ENCODE measurements at places on chromosomes 3 and 15.
A peak's percentile ranks its signal among the peaks of the same experiment; 100 is the strongest.

- no peak for DNase-seq
Observed at GRCh38 chr3:171345107-171345843, 114.9 kb downstream of the TNIK start.

DNA sequence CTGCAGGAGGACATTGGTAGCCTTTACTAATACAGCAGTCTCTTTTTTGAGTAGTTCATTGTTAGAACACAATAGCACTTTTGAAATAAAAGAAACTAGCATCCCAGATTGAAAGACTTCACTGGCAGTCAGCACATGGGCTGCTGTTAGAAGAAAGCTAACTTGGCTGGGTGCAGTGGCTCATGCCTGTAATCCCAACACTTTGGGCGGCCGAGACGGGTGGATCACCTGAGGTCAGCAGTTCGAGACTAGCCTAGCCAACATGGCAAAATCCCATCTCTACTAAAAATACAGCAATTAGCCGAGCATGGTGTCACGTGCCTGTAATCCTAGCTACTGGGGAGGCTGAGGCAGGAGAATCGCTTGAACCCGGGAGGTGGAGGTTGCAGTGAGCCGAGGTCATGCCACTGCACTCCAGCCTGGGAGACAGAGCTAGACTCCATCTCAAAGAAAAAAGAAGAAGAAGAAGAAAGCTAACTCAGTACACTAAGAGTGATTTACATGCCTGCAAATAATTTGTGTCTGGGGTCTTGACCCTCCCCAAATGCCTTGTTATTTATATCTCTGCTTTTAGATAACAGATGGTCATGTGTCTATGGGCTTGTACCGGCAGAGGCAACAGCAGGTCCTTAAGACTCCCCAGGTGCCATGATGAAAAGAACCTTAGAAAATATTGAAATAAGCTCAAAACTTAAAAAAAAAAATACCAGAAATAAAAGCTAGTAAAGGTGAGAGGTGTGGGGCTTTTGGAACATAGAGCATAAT is 9.7 kb downstream of the TPM1 start:
- DNase-seq = no peak

GRCh38 chr3:14423197-14423743 is 20.9 kb downstream of the SLC6A6 start:
- DNase-seq = peak; percentile 79

- DNase-seq = no peak
Observed at GRCh38 chr3:197371591-197372046, 73.2 kb upstream of the DLG1 start.

DNA sequence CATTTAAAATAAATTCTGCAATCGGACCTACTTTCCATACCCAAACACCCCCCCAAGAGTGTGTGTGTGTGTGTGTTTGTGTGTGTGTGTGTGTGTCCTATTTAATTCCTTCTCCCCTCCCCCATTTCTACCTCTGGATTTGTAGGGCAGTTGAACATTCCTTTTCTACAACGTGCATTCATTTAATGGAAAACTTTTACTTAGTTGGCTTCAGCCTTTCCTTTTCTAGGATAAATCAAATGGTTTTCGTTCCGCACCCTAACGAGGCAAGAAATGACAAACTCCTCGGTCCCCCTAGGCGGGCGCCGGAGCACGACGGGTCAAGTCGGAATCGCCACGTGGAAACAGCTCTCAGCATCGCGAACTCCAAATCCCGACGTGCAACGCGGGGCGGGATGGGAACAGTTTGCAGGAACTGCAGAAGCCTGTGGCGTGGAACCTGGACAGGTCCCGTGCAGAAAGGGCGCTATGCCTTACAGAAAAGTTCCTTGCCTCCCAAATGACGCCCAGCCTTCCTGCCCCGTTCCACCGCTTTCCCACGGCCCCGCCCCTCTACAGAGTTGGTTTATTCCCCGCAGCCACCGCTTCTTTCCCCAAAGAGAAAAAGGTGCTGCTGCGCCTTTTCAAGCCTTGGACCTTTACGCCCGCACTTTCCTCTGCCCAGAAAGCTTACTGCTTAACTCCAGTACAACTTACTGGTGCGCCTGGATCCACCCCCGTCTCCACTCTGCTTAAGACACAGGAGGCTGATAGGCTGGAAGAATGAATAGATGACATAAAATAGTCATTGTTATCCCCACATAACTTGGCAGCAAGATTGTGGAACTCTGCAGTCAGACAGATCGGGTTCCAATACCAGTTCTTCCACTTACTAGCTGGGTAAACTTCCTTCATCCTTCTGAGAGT is 1.1 kb upstream of the EIF2B5 start:
- DNase-seq = peak; percentile 69

- DNase-seq = no peak
Observed at GRCh38 chr15:73688455-73688854, 4.3 kb downstream of the CD276 start.

DNA sequence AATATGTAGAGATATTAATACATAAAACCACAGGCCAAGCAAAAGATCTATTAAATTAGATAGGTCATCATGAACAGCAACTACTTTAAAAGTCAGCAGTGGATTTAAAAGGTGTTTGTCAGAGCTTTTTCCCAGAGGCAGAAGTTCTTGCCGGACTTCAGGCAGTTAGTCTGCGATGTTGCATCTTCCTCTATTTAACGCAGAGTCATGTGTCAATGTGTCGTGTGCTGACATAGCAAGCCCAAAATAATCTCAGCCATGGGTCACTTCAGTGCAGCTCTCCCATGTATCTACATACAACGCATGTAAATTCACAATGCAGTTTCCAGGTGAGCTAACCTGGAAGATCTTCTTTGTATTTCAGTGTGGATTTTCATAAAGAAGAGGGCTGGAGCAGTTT is 8.0 kb upstream of the TMEM212 start:
- no peak for DNase-seq

DNA sequence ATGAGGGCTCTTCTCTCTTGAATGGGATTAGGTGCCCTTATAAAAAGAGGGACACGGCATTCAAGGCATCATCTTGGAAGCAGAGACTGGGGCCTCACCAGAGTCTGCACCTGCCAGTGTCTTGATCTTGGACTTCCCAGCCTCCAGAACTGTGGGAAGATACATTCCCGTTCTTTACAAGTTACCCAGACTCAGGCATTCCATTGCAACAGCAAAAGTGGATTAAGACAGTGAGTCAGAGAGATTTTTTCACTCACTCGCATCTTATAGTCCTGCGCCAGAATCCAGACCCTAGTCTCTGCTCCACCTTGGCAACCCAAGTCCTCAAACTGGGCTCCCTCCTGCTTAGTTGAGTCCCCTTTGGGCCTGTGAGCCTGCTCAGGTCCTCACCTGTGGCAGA is 2.7 kb downstream of the LCTL start:
- DNase-seq = no peak

DNA sequence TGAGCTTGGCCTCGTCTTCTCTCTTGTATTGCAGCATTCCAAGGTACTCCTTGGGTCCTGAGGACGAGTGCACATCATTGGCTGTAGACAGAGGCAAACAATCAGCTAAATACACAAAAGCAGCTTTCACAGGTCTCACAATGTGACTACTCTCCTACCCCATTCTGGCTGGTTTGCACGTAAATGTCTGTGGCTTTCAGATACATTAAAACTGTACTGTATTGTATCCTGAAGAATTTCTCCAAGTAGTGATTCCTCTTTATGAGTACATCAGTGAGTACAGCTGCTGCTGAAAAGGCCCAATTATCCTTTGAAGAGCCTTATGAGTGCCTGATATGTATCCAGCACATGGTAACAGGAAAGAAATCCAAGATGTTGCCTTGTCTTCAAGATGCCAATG is 22.0 kb upstream of the GNB5 start:
- DNase-seq = no peak

DNA sequence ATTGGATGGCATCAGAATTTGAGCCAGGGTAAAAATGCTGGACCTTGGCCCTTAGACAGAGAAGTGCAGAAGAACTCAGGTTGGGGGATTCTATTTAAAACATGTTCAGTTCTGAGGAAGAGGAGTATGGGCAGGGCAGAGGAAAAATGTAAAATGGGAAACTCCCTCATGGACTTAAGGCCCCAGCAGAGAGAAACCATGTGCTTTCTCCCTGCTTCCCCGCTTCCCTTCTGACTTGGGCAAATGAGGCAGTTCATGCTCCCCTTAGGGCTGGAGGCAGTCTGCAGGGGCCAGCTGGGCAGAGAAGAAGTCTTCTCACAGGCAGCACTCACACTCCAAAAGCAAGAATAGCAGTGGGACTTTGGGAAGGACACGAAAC is 9.9 kb upstream of the NUDT16 start:
- DNase-seq = no peak

DNA sequence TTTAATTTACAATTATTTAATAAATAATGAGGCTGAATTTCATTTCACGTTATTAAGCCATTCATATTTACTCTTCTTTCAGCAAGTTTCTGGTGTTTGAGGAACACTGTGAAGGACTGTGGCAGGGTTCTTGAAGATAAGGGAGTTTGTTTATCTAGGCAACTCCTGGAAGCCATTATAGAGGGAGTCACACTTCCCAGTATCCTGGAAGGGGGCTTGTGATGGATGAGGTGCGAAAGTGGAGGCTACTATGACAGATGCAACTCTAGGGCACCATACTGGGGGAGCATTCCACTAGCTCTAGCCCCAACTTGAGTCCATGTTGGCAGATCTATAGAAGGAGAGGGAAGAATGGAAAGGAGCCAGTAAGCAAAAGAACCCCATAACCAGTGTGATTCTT is 14.4 kb downstream of the CNOT10 start:
- DNase-seq = no peak

GRCh38 chr3:165919284-165919683 is 82.1 kb upstream of the BCHE start:
- no peak for DNase-seq

DNA sequence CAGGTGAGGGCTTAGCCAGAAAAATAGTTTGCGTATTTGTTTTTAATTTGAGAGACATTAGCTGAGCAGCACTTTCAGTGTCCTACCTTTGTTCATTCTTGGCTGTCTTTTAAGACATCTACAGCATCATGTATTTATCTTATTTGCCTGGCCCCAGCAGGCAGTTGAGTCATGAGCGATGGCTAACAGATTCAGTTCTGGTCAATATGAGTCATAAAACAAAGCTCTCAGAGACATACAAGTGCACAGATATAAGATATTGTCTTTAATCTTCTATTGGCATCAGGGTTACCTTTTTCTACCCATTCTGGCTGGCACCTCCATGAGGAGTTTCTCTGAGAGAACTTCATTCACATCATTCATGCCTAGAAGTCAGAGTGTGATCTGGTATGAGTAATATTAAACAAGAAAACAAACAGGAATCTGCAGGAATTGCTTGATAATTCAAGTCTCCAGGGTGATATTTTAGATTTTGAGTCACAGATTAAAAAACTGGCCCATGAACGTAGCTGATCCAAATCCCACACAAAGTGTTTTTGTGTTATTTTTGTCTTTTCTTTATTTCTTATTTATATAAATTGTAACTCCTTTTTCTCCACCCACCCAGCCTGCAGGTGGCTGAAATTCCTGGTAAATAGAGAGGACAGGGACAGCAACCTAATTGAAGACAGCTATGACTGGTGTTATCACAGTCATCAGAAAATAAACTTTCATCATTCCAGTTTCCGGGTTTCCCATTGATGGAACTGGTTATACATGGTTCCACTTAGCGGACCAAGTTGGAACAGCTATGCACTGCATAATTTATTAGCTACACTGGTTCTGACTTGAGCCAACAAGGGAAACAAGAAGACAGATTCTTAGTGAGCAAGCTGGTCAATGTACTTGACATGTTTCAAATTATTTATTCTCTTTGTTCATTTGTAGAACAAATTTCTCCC is 47.3 kb downstream of the PLSCR2 start:
- DNase-seq = no peak

DNA sequence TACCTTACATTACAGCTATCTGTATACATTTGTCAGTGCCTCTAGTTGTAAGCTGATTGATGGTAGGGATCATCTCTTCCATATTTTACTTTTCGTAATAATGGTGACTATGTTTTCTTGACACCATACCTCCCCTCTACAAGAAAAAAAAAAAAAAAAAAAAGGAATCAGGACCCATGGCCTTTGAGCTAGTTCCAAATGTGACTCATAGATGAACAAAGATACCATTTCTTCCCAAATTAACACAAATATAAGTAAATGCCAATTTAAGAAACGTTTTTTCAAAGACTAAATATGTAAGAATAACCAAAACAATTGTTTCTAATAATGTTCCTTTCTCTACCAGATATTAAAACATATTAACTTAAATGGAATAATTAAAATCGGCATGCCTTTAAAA is 23.1 kb downstream of the UBE3A start:
- DNase-seq = no peak

DNA sequence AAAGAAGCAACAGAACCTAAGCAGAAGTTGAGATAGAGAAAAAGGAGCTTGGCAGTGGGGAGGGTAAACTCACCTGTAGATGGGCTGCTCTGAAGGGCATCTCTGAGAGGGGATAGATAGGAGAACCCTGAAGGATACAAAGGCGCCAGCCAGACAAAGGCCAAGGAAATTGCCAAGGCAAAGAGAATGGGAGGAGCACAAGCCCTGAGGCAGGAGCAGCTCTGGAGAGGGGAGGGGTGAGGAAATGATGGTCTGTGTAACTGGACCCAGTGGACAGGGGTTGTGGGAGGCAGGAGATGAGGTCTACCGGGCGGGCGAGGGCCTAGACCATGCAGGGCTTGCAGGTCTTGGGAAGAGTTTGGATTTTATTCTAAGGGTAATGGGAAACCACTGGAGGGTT is 2.3 kb upstream of the PDIA5 start:
- DNase-seq = no peak

GRCh38 chr15:88061452-88061851 is 195.1 kb downstream of the NTRK3 start:
- DNase-seq = no peak

Data from HuH-7 (cell line).